ENCODE measurements at places on chromosomes 11 and 22.

- DNase-seq = no peak
Measured at GRCh38 chr11:36295926-36296325, at the start of gene PRR5L. Gene PRR5L (plus strand): TSS chr11:36296288. CDS start chr11:36401122, 104,834 bp downstream.

- DNase-seq = no peak
Measured at GRCh38 chr11:134640536-134640935, 228.5 kb upstream of the B3GAT1 start.

GRCh38 chr22:39545386-39546365, 13.1 kb upstream of the RPS19BP1 start:
- no peak for DNase-seq

GRCh38 chr11:66559142-66559865, 9.1 kb downstream of the CTSF start:
- no peak for DNase-seq

GRCh38 chr11:11167806-11168205, 185.2 kb downstream of the CSNK2A3 start:
- DNase-seq = no peak

GRCh38 chr11:124872280-124872679, 7.0 kb downstream of the ROBO3 start:
- DNase-seq = no peak

- no peak for DNase-seq
Measured at GRCh38 chr11:35267504-35267903, 128.5 kb downstream of the CD44 start.

GRCh38 chr11:96185220-96185768, 157.7 kb downstream of the MAML2 start:
- no peak for DNase-seq

DNA sequence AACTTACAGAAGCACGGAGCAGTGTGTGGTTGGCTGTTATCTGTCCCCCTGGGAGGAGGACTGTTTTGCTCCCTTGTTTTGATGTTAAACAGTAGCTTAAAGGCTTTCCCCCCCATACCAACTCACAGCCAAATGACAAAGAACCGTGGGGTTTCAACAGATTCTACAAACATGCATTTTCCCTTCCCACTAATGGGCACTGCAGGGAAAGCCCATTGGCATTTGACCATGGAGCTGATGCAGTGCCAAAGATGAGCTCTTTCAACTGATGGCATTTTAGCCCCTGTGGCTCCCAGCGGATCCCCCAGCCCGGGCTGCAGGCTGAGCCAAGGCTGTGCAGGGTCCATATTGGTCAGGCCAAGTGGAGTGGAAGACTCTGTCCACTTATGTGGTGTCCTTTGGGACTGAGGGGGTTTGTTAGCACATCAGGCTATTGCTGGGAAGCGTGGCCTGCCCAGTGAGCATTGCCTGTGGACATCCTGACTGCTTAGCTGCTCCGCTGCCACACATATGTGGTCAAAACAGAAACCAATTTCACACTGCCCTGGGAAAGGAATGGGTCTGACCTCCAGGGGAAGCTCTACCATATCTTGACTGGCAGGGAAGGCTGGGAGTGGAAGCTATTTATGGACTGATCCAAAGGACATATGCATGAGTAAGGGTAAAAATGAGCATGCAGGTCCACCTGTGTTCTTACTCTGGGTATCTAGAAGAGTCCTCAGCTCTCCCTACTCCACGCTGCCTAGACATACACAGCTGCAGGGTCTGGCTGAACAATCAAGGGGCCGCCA, 116.4 kb upstream of the PARVA start:
- no peak for DNase-seq

- no peak for DNase-seq
Measured at GRCh38 chr11:6646918-6647679, 8.5 kb downstream of the DCHS1 start.

- DNase-seq = no peak
Measured at GRCh38 chr11:116217006-116217405, 555.8 kb downstream of the BUD13 start.

DNA sequence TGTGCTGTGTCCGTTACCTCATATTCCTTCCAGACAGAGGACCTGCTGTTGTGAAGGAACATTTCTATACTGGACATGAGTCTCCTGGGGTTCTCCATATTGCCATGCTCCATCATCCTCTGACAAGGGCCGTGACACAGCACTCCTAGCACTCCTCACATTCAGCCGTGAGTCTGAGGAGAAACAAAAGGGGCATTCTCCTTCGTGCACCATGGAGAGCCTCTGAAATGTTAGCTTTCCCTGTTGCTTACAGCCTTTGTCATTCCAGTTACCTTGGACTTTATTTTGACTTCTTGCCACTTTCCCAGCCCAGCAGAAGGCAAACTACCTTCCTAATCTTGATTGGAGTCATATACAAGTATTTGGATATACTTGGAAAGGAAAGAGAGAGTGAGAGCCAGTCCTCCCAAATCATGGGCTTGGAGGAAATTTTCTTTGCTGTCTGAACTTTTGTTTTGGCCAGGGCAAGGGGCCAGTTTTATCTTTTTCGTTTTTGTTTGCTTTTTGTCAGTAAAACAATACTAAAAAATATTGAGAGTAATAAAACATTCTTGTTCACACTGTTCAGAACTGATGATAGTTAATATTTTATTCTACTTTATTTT, 29.1 kb upstream of the TECTA start:
- DNase-seq = no peak

DNA sequence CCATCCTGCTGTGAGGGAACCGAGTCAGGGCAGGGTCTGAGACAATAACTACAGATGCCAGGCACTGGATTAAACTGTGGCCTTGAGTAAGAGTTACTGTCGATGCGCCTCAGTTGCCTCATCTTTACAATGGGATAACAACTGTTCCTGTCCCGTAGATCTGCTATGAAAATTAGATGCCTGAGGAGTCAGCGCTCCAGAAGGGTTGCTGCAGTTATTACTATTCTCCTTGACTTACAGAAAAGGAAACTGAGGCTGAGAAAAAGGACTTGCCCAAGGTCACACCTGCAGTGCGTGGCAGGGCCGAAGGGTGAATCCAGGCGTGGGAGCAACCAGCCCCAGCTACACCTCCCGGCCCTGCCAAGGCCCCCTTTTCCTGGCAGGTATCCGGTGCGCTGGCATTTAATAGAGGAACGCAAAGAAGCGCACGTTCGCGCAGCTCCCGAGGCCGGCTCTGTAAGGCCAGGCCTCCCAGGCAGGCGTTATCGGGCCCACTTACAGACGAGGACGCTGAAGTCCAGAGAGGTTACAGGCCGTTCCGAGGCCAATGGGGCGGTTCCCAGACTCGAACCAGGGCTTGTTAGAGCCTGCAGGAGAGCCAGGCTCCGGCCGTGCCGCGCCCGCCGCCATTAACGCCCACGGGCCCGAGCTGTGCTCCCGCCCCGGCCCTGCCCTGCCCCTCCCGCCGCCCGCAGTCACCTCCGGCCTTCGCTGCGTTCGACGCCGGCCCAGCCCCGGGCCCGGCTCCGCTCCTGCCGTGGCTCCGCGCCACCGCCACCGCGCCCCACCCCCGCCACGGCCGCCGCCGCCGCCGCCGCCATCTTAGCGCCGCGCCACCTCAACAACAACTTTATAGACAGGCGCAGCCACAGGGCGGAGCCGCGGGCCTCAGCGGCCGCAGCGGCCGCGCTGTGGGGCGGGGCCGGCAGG, at the start of gene C11orf68:
TSS of gene C11orf68 (minus strand) at position 852 of the 930 bp plus-strand sequence. CDS start at position 821, 31 bp downstream.
- no peak for DNase-seq

- no peak for DNase-seq
Measured at GRCh38 chr22:23622634-23623033, 9.5 kb downstream of the DRICH1 start.

- DNase-seq = no peak
Measured at GRCh38 chr11:134101282-134101681, 32.4 kb downstream of the JAM3 start.

DNA sequence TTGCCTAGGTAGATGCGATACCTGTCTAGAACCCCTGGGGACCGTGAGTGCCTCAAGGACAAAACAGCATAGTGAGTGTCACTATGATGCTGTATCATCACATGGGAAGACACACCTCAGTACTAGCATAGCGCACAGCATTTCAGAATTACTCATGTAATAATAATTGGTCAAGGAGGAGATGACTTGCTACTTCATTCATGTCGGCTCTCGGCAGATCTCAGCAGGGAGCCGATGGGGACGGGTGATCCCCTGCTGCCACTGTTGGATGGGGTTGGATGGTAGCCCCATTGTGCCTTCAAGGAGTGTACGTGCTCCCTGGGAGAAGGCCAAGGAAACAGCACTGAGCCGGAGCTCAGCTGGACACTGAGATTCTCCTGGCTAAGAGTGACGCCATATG, 186.9 kb downstream of the EFCAB6 start:
- no peak for DNase-seq

DNA sequence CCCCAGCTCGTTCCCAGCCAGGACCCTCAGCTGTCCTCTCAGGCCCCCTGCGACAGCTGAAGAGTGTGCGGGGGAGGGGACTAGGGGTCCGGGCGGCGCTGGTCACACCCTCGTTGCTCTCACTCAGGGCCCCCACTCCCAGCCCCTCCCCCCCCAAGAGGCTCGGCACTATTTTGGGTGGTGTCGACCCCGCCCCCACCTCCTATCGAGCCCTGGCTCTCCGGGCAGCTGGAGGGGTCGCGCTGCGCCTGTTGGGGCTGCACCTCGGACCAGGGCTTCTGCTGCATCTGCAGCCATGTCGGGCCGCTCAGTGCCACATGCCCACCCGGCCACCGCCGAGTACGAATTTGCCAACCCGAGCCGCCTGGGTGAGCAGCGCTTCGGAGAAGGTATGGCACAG, at the start of gene HSPB2:
TSS of gene HSPB2 (plus strand) at position 200 of the 400 bp plus-strand sequence. CDS start at position 296, 96 bp downstream.
- no peak for DNase-seq

GRCh38 chr11:83648610-83649527, 362.7 kb upstream of the CCDC90B start:
- DNase-seq = no peak

DNA sequence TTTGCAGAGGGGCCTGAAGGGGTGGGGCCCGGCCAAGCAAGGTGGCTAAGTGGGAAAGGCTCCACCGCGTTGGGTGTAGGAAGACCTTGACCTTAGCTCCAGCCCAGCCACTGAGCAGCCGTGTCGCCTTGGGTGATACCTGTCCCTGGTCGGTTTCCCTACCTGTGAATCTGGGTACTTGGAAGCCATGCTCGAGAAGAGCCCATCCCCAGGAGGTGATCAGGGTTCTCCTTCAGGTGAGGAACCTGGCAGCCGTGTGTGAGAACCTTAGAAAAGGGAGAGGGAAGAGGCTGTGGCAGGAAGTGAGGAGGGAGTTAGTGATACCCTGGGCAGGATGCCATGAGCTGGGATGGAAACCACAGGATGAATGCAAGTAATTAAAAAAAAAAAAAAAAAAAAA, 21.6 kb downstream of the PPARA start:
- DNase-seq = no peak

GRCh38 chr11:76321340-76321739, 59.6 kb downstream of the THAP12 start:
- no peak for DNase-seq
